ENCODE measurements at places on chromosomes 7 and 10.
A peak's percentile ranks its signal among the peaks of the same experiment; 100 is the strongest.

DNA sequence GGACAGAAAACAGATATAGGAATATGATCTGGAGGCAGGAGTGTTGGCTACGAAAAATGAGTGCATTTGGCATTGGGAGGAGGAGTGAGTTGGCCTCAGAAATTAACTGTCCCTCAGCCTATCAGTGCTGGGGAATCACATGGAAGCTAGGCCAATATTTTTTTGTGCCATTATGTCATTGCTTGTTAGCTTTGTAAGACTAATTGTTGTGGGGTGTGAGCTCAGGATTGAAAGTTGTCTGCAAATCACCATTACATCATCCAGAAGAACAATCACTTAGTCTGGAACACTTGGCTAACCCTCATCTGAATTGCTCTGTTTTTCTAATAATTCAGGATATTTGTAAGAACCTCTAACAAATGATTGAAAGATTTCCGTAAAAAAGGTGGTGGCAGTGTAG, 45.2 kb upstream of the SEMA3D start:
- no peaks in the 10 kb centered on the region for H3K4me1 ChIP-seq
- no peaks in the 10 kb centered on the region for H3K27me3 ChIP-seq
- no peak for DNase-seq
- H3K4me3 ChIP-seq, result no peak overlapping the region

GRCh38 chr7:129144834-129145668, 544 bp downstream of the TSPAN33 start:
- DNase-seq, result peak; percentile 21
- H3K4me1 ChIP-seq, result peaks cover 21% of the 10 kb centered on the region
- H3K4me3 ChIP-seq, result peak overlapping the region; percentile 63
- H3K27me3 ChIP-seq, result no peaks in the 10 kb centered on the region

DNA sequence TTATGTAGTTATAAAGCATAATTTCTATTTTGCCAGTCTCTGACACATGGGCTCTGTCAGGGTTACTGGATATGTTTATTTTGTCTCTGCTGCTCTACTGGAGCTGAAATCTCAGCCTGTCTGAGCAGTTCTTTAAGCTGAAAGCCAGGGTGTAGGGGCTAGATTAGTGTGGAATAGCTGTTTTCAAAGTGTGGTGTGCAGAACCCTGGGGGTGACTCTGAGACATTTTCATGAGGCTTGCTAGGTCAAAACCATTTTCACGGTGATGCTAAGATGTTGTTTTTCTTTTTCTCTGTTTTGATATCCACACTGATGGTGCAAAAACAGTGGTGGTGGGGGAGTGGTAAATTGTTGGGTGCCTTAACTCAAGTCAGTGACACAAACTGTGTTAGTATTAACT, 45.5 kb downstream of the CREM start:
- no peak overlapping the region for H3K27ac ChIP-seq
- H3K36me3 ChIP-seq, result no peaks in the 10 kb centered on the region
- H3K4me3 ChIP-seq, result no peak overlapping the region

- H3K4me3 ChIP-seq, result no peak overlapping the region
- H3K27ac ChIP-seq, result no peak overlapping the region
- no peaks in the 10 kb centered on the region for H3K36me3 ChIP-seq
- DNase-seq, result no peak
- no peaks in the 10 kb centered on the region for H3K27me3 ChIP-seq
Measured at GRCh38 chr10:107740962-107741690, 576.6 kb upstream of the SORCS1 start.

GRCh38 chr7:96300502-96300901, 21.4 kb downstream of the SLC25A13 start:
- no peak overlapping the region for H3K4me3 ChIP-seq
- H3K4me1 ChIP-seq, result peaks cover 4% of the 10 kb centered on the region
- no peaks in the 10 kb centered on the region for H3K27me3 ChIP-seq
- DNase-seq, result no peak
- H3K27ac ChIP-seq, result no peak overlapping the region

GRCh38 chr7:104838537-104839299, 175.3 kb upstream of the KMT2E start:
- H3K27ac ChIP-seq, result no peak overlapping the region
- H3K36me3 ChIP-seq, result no peaks in the 10 kb centered on the region
- no peaks in the 10 kb centered on the region for H3K4me1 ChIP-seq
- H3K27me3 ChIP-seq, result no peaks in the 10 kb centered on the region
- DNase-seq, result no peak

DNA sequence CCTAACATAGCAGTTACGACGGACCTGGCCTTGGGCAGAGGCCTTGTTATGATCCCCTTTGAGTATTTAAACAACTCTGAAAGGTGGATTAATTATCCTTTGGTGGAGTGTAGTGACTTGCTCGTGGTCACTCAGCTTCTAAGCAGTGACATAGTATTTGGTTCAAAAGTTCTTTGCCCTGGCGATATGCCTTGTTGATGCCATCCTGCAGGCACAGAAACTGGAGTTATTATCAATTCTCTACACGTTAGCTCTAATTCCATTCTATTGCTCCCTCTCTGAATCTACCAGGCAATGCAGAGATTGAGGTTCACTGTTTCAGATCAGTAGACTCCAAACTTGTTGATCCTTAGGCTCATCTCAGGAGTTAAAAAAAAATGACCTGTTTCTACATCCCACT, 32.5 kb upstream of the ELMO1 start:
- H3K4me1 ChIP-seq, result no peaks in the 10 kb centered on the region
- no peak for DNase-seq
- no peaks in the 10 kb centered on the region for H3K36me3 ChIP-seq
- H3K27ac ChIP-seq, result no peak overlapping the region
- H3K4me3 ChIP-seq, result no peak overlapping the region

DNA sequence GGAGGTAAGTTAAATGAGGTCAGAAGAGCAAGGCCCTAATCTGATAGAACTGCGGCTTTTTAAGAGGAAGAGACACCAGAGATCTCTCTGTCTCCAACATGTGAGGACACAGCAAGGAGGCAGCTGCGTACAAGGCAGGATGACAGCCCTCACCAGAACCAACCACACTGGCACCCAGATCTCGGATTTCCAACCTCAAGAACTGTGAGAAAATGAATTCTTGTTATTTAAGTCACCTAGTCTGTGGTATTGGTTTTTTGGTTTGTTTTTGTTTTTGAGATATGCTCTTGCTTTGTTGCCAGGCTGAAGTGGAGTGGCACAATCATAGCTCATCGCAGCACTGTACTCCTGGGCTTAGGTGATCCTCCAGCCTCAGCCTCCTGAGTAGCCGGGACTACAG, 127.2 kb downstream of the DLG5 start:
- peaks cover 11% of the 10 kb centered on the region for H3K4me1 ChIP-seq
- peaks cover 6% of the 10 kb centered on the region for H3K36me3 ChIP-seq
- no peak for DNase-seq
- no peak overlapping the region for H3K27ac ChIP-seq
- no peaks in the 10 kb centered on the region for H3K27me3 ChIP-seq

DNA sequence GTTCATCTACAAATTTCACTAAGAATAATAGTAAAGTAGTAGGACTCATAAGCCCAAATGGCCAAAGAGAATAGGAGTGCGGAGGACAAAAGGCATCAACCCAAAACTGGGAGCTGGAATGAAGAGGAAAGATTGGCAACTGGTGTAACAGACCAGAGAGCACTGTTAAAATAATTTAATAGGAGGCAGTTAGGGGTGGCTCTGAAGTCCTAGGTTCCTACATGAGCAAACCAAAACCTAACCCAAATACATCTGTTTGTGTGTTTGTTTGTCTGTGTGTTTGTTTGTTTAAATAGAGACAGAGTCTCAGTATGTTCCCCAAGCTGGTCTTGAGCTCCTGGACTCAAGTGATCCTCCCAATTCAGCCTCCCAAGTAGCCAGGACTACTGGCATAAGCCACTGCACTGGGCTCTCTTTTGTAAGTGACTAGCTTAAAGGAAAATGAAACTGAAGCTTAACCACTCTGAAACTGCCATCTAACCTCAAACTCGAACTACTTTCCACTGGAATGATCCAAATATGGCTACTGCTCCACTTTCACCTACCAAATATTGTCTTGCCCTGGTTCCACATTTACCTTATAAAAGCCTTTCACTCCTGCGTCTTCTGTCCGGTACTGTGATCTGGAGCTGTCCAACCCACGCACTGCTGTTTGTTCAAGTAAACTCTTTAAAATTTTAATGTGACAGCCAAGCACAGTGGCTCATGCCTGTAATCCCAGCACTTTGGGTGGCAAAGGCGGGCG, 94.9 kb downstream of the AKR1D1 start:
- H3K27ac ChIP-seq, result no peak overlapping the region
- H3K4me3 ChIP-seq, result no peak overlapping the region
- DNase-seq, result no peak
- no peaks in the 10 kb centered on the region for H3K36me3 ChIP-seq

- no peaks in the 10 kb centered on the region for H3K4me1 ChIP-seq
- no peak overlapping the region for H3K4me3 ChIP-seq
- no peak for DNase-seq
- H3K27ac ChIP-seq, result no peak overlapping the region
- H3K27me3 ChIP-seq, result no peaks in the 10 kb centered on the region
Measured at GRCh38 chr7:104852386-104852785, 161.6 kb upstream of the KMT2E start.
